ENCODE measurements at places on chromosomes 16 and 17. TPM values are rescaled to one million over a fixed set of nuclear protein-coding genes. Genes with fewer than 3 reads are reported as not detected.

SLC16A13 gene
- total RNA-seq = 1.8 TPM

ELMO3 gene
- total RNA-seq = 1.5 TPM

RAMP2 gene
- total RNA-seq = 160 TPM

TEPSIN gene
- 27.3 TPM for total RNA-seq

MT1X gene
- 2,507 TPM for total RNA-seq

MYLK3 gene
- total RNA-seq = 0.22 TPM

JPH3 gene
- not detected for total RNA-seq

OR4D1 gene
- total RNA-seq = not detected

TCAP gene
- 0.66 TPM for total RNA-seq

KRT36 gene
- total RNA-seq = not detected

ALOX15B gene
- 7.3 TPM for total RNA-seq

IL17C gene
- total RNA-seq = not detected

RHBDL1 gene
- 0.66 TPM for total RNA-seq

TMEM88 gene
- total RNA-seq = 16.0 TPM

NACA2 gene
- total RNA-seq = not detected

RNU2-1 gene
- total RNA-seq = not detected

CCP110 gene
- 10.7 TPM for total RNA-seq

PIGS gene
- 53.9 TPM for total RNA-seq

MLST8 gene
- 39.9 TPM for total RNA-seq

CCL4 gene
- 2.2 TPM for total RNA-seq

MAF gene
- 45.9 TPM for total RNA-seq

SLFN13 gene
- 4.2 TPM for total RNA-seq

BLMH gene
- total RNA-seq = 17.0 TPM

TMEM114 gene
- not detected for total RNA-seq

SIRT7 gene
- 16.1 TPM for total RNA-seq

KRTAP1-5 gene
- total RNA-seq = not detected

NDEL1 gene
- 58.3 TPM for total RNA-seq

CTRB1 gene
- total RNA-seq = not detected

CIITA gene
- total RNA-seq = 2.8 TPM

XAF1 gene
- total RNA-seq = 29.5 TPM

DNAJC7 gene
- 70.1 TPM for total RNA-seq

ALDH3A2 gene
- 148 TPM for total RNA-seq

PRRT2 gene
- 0.19 TPM for total RNA-seq

RAB11FIP4 gene
- total RNA-seq = 0.33 TPM

TRPV2 gene
- total RNA-seq = 19.8 TPM

TM4SF5 gene
- total RNA-seq = not detected

WNT3 gene
- total RNA-seq = 0.85 TPM
